ENCODE measurements at places on chromosomes 6 and 20. TPM values are rescaled to one million over a fixed set of nuclear protein-coding genes. Genes with fewer than 3 reads are reported as not detected.

DNA sequence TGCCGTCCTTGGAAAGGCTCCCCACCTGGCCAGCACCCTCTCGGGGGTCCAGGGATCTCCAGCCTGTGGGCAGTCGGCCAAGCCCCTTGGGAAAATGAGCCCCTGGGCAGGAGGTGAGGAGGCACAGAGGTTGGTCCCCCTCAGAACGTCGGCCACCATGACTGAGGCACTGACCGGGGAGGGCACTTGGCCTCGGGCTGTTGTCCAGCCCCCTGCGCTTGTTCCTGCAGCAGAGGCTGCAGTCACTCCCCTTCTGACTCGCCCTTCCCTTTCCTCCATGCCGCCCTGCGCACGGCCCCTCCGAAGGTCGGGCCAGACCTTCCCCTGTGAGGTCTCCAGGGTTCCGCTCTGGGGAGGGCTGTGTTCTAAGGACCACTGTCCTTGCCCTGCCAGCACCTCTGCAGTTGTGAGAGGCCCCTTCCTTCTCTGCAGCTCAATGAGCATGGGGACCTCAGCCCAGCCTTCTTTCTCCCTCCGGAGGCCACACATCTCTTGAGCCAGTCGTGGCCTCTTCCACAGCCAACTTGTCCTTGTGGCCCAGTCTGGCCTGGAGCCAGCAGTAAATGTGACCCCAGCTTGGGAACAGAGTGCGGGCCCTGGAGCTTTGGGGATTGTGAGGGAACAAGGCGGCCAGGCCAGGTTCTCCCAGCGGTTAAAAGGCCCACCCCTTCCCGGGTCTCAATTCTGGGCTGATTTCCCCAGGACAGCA lies 195.5 kb downstream of the DLL1 start:
- DNase-seq = no peak

DNA sequence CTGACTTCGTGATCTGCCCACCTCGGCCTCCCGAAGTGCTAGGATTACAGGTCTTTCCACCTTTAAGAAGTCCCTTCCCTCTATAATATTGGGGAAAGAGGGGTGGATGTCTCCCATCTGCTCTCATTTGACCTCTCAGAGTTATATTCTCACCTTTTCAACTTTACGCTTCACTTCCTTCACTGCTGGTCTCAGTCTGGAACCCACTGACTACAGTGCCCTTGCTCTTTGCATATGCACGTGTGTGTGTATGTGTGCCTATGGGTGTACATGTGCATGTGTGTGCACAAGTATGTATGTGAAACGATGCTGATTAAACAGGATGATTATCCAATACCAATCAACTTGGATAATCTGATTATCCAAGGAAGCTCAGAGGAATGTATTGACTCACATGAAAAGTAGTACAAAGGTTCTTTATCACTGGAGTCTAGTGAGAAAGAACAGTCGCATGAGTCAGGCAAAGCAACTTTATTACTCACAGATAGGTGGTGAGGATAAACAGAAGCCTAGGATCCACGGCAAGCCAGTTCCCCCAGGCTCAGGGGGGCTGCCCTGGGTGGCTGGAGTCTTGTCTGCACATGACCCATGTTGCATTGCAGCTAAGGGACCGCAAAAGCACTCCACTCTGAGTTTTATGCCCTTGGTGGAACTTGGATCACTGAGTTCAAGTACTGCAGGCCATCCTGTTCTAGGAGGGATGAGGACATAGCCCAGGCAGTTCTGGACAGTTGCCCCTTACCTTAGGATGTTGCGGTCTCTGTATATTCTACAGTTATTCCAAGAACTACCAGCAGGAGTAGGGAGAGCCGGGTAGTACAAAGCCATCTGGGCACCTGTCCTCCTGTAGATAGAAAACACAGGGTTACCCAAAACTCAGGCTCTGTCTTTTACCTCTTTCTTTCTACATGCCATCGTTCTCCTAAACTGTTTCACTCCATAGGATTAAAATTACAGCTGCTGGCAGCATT lies 50.9 kb downstream of the SNRNP48 start:
- DNase-seq = no peak

- DNase-seq = no peak
Measured at GRCh38 chr20:13264907-13265306, 43.8 kb downstream of the ISM1 start.

DNA sequence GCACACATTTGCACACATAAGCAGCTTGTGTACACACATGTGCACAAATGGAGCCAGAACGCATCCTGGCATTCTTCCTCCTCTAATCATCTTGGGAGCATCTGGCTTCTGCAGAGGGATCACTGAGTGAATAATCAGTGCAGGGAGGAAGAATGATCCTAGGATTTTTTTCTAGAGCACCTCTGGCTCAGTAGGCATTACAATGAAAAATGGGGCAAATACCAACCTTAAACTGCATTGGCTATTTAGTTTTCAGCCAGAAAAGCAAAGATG lies 205.7 kb upstream of the TCF21 start:
- DNase-seq = no peak

DNA sequence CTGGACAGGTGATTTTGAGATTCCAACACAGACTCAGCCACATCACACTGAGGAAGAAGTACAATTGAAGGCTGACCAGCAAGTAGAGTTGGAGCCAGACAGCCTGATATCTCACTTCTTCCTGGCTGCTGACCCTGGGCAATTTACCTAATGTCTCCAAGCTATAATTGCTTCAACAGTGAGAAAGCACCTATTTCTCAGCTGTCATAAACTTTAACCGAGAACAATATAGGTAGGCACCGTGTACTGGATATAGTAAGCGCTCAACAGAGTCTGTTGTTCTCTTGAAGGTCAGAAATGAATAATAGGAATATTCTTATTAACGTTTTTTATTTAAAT lies 28.3 kb downstream of the STX7 start:
- DNase-seq = no peak

DNA sequence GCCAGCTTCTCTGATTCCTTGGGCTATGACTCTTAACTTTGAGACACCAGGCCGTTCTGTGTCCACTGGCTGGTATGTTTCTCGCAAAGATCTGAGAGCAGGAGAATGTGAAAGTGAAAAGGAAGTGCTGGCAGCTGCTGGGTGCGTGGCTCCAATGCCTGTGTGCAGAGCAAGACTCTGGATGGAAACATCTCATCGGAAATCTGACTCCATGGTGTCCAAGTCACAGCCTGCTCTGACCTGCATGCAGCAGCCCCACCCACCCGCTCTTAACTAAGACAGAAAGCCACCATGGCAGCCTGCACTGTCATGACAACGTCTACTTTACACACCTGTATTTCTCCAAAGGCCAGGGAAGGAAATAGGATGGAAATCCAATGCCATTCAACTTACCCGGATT lies 66.3 kb upstream of the MPC1 start:
- DNase-seq = no peak

GRCh38 chr20:9889270-9889981 lies 50.5 kb upstream of the PAK5 start:
- DNase-seq = no peak

GRCh38 chr6:81937296-81937937 lies 184.9 kb upstream of the TENT5A start:
- peak; percentile 80 for DNase-seq

- DNase-seq = no peak
Measured at GRCh38 chr6:7532232-7532631, 9.2 kb upstream of the DSP start.

KIF25 gene
- total RNA-seq = not detected

BEND6 gene
- total RNA-seq = 5.6 TPM

PRICKLE4 gene
- 2.4 TPM for total RNA-seq

GCNT2 gene
- total RNA-seq = 8.7 TPM

FAM217A gene
- total RNA-seq = not detected

All from skin of body (tissue), 3 donors.